GM18507 (cell line): ENCODE measurements at places on chromosomes 16 and 17.

GRCh38 chr17:79793924-79794304, 3.0 kb downstream of the CBX8 start:
- DNase-seq: no peak

DNA sequence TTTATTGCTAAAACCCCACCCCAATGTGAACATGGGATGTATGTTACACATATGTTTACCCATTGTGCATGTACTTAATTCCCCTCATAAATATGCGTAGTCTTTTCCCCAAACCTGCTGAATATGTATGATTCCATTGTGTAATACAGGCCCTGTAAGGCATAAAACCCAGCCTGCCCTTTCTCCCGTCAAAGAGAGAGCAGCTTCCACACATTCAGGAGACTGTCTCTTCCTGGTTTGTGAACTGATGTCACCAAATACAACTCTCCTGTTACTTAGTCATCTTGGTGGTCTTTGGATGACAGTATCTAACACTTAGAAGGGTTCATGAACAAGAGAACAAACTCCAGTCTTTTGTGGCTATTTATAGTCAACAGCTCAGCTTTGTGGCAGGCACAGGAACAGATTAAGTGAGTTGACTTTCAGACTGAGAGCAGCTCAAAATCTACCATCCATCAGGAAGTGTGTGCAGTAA, 24.7 kb upstream of the TMC7 start:
- DNase-seq: no peak

- no peak for DNase-seq
Measured at GRCh38 chr17:78256707-78257591, 25.5 kb downstream of the TMEM235 start.

DNA sequence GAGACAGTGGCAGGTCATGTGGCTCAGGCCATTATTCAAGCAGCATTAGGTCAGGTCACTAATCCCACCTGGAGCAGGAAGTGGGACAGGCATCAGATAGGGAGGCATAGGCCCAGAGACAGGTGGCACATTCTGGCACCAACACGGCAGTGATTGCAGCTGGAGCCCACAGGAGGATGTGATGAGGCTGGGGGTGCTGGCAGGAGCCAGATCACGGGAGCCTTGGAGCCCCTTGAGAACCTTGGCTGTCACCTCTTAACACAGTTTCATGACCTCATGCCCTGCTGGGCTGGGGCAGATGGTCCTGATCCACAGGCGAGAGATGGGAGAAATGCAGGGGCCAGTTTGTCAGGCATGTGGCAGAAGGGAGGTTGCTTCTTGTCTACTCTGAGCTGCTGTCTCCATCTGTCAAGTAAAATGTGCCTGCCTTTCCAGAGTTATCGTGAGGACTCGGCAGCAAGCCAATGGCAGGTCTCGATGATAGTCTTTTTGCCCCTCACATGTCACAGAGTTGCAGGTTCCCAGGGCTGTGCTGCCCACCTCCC, 109.6 kb downstream of the CLEC16A start:
- DNase-seq: no peak

- DNase-seq: no peak
Measured at GRCh38 chr16:82963653-82964052, 336.9 kb downstream of the CDH13 start.

DNA sequence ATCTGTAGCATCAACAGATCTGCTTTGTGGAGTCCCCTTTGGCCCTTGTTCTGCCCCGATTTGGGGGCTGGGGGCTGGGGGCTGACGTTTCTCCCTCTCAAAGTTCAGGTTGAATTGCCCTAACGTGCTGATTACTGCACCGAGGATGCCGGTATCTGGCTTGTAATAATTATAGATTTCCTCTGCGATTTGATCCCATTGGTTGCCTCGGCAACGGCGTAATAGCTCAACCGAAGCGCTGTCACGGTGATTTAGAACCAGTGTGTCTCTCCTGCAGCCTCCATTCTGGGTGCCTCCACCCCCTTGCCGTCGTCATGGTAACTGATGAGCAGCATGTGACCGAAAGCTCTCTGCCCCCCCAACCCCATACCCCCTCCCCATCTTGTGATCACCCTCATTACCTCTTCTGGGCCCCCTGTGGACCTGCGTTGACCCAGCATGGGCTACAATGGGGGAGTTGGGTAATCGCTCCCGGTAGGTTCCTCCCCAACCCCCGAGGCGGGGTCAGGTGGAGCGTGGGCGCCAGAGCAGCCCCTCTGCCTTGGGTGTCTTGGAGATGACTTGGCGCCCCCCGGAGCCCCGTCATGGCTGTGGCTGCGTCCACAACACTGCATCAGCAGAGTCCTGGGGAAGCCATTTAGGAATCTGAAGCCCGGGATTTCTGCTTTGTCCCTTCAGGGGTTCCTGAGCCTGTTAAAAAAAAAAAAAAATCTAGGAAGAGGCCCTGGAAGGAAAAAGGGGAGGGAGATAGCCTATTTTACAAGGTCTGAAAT, 38.4 kb downstream of the ABAT start:
- no peak for DNase-seq
